Right lobe of liver (tissue), 6 donors: ENCODE measurements at places on chromosomes 6 and 20. TPM values are rescaled to one million over a fixed set of nuclear protein-coding genes. Genes with fewer than 3 reads are reported as not detected.
A peak's percentile ranks its signal among the peaks of the same experiment; 100 is the strongest.

GRCh38 chr6:148021165-148021564, 321.5 kb upstream of the SASH1 start:
- no peak for DNase-seq

TMEM244 gene
- total RNA-seq = not detected

- no peak for DNase-seq
Observed at GRCh38 chr6:16153211-16153820, 24.4 kb downstream of the MYLIP start.

DNA sequence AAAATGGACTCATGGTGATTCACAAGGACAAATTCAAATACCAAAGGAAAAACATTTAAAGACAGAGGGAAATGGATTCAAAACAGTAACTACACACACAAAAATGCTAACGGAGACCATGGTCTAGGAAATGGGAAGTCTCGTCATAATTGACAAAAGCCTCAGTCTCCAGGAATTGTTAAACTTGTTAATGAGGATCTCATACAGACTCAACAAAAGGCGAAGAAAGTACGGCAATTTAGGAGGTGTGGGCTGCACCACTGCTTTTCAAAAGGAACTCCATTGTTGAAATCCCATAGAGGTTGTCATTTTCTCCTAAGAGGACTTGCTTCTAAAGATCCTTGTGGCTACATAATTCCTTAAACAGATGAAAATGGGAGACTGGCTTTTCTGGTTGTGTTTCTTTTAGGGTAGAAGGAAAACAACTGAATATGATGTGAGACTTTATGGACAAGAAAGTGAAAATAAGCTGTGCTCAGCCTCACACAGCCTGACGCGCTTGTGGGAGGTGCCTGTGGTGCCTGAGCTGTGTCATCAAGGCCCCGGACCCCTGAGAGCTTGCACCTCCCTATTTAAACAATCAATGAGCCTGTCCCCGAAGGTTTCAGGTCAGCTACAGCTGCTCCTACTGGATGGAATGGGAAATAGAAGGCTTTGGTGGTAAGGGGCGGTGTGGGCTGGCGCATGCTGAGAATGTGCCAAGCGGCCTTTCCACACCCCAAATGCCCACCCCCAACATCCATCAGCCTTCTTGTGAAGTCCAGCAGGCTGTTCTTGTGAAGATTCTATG, 2.5 kb upstream of the CLDN20 start:
- DNase-seq = no peak

KHDC1 gene
- total RNA-seq = not detected

DNA sequence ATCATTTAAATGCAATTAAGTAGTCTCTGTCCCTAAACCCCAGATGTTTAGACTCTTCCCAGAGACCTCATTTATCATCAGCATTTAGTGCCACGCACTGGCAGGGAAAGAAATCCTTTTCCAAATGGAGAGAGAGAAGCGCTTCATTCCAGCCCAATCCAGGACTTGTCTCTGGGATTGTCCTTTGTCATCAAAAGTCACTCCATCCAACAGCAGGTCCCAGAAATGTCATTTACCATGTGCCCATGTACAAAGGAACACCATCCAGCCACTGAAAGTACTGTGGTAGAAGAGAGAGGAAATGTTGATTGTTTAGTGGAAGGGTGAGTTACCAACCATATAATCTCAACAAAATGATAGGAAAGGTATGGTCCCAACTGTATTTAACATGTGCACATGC, 66.9 kb upstream of the SMIM28 start:
- DNase-seq = no peak

DNA sequence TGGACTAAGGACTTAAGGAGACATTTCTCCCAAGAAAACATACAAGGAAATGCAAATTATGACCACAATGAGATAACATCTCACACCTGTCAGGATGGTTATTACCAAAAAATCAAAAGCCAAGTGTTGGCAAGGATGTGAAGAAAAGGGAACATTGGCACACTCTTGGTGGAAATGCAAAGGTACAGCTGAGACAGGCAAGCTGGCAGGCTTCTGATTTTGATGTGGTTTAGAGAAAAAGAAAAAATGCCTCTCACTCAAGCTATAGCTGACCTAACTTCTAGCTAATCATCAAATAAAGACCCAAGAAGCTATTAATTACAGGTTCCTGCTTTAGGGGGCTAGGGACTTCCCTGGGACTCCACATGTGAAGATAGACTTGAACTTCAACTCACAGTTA, 139.8 kb downstream of the THEMIS start:
- no peak for DNase-seq

DNA sequence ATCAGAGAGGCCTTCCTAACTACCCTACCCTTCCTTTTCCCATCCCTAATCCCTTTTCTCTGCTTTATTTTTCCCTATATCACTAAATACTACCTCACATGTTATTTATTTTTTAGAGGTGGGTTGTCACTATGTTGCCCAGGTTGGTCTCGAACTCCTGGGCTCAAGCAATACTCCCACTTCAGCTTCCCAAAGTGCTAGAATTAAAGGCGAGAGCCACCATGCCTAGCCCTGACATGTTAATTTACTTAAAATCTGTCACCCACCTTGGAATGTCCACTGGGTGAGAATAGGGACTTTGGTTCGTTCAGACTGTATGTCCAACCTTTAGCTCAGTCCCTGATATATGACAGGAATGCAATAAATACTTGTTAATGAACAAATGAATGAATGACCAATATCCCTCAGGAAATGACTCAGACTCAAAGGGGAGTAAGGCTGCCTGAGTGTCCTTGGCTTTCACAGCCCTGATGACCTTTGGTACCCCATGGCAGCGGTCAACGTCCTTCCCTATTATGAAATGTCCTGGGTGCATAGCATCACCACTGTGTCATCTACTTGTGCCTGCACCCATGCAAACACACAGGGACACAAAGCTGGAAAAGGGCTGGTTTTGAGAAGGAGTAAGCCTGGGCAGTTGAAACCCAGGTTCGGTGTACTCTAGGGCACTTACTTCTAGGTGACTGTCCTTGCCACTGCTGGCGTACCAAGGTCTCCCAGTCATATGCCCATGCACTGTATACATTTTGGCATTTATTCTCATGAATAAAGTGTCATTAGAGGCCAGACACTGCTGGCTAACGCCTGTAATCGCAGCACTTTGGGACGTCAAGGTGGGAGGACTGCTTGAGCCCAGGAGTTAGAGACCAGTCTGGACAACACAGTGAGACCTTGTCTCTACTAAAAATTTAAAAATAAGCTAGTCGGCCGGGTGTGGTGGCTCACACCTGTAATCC, 26.5 kb downstream of the BCL2L1 start:
- DNase-seq = peak; percentile 81

DNA sequence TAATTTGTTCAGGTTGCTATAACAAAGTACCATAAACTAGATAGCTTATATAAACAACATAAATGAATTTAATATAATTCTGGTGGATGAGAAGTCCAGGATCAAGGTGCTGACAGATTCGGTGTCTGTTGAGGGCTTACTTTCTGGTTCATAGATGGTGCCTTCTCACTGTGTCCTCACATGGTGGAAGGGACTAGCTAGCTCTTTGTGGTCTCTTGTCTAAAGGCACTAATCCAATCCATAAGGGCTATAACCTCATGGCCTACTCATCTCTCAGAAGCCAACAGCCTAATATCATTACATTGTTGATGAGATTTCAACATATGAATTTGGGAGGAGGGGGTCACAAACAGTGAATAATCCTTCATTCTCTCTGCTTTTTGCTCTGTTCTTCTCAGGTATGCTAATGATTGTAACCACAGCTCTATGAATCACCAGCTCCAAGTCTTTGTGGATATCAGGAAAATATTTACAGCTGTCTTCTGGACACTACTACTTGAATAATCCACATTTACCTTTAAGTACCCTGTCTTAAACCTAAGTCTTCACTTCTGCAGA, 122.3 kb downstream of the NKAIN2 start:
- no peak for DNase-seq

MOCS1 gene
- 27.6 TPM for total RNA-seq

DNA sequence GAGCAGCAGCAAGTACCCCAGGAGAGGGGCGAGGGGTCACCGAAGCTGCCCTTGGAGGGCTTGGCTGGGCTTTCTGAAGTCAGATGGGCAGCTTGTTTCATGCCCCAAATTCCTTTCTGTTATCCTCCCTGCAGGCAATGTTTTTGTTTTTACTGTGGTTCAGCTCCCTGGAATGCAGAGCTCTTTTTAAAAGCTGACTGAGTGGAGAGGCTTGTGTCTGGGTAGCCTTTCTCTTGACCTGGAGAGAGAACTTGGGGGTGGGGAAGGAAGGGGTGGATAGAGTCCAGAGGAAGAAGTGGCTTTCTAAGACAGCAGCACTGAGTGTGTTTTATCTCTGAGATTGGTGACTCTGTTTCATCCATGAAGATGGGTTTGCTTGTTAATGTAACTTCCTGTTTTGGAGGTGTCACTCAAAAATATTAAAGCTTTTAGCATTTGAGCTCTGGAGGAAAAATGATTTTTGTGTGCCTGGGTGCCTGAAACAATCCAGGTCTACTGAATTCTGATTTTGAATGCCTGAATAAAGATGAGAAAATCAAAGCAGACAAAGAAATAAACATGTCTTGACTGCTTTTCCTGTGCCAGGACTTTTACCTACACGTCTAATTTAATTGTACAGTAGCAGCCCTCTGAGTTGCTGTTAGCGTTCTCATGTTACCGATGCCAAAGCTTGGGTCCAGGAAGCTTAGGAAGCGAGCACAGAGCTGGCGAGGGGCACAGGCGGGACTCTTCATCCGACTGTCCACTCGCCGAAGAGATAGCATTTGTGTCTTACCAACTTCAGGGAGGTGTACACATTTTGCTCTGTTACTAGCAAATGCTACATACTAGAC, 78.2 kb upstream of the EEF1E1 start:
- DNase-seq = no peak

- no peak for DNase-seq
Observed at GRCh38 chr6:157144859-157145568, 178.3 kb downstream of the TMEM242 start.

BPIFB1 gene
- total RNA-seq = not detected

MDFI gene
- total RNA-seq = 1.1 TPM

GINS1 gene
- total RNA-seq = 3.5 TPM

- DNase-seq = no peak
Observed at GRCh38 chr6:35850208-35850607, 45.1 kb downstream of the LHFPL5 start.

C20orf96 gene
- 0.92 TPM for total RNA-seq

GRCh38 chr6:111994791-111995190, 59.1 kb upstream of the CCN6 start:
- no peak for DNase-seq
